ENCODE measurements at places on chromosomes 2 and 18.

GRCh38 chr2:96163415-96163767 lies 18.2 kb upstream of the DUSP2 start:
- no peak for DNase-seq

DNA sequence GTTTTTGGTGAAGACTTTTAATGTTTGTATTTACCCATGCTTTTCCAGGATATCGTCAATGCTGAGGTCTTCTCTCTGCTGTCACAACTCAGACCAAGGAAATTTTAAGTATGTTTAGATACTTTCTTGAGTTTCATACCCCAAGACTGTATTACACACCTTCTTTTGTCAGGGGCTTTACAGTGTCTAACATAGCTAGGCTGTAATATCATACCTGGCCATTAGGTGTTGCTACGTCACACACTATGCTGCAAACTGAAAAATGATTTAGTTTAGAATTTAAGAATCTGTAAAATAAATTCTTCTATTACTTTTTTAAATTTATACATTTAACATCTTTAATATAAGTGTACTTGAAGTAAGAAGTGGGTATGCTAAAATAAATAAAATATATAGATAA lies 358.4 kb upstream of the NRP2 start:
- no peak for DNase-seq

DNA sequence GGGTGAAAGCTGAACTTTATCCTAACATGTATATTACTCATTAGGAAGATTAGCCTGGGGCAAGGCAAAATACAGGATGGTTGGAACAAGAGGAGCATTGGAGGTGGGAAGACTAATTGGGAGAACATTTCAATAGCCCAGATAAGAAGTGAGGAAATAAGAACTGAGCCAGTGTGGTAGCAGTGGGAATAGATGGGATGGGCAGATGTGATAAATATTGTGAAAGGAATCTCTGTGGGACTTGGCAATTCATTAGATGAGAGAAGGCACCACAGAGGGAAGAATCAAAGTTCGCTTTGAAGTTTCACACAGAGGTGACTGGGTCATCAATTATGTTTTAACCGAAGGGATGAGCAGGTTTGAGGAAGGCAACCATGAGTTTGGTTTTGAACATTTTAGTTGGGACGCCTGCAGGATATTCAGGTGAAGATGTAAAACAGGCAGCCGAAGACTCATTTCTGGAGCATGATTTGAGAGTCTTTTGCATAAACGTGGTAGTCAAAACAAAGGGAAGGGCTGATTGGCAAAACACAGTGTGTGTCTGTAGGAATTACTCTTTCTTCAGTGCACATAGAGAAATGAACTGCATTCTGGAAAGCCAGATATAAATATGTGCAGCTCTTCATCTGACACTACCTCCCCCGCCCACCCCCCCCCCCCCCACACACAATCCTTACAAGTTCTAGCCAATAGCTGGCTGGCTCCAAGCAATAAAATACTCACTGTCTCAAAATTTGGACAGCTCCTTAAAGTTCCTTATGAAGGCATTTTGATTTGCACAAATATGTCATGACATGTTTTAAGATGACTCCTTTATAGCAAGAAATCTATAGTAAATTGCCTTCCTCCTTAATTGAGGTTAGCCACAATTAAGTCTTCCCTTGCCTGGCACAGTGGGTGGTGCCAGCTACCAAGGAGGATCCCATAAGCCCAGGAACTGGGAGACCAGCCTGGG lies 1.9 kb upstream of the SLC1A4 start:
- no peak for DNase-seq

- no peak for DNase-seq
Observed at GRCh38 chr2:68548396-68548795, 81.0 kb downstream of the APLF start.

DNA sequence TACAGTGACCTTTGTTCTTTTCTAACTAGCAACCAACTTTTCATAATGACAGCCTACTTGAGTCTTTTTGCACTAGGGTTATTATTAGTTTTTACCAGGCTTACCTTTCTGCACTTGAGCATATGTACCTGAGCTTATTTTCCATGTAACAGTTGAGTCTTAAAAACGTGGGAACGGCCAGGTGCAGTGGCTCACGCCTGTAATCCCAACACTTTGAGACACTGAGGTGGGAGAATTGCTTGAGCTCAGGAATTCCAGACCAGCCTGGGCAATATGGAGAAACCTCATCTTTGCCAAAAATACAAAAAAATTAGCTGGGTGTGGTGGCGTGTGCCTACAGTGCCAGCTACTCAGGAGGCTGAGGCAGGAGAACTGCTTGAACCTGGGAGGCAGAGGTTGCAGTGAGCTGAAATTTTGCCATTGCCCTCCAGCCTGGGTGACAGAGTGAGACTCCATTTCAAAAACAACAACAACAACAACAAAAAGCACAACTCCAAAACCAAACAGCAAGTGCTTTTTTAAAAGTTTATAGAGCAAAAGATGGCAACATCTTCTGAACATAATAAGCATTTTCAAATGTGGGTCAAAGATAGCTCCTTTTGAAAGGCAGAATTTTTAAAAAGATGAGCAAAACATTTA lies 57.1 kb upstream of the CD28 start:
- DNase-seq: no peak

DNA sequence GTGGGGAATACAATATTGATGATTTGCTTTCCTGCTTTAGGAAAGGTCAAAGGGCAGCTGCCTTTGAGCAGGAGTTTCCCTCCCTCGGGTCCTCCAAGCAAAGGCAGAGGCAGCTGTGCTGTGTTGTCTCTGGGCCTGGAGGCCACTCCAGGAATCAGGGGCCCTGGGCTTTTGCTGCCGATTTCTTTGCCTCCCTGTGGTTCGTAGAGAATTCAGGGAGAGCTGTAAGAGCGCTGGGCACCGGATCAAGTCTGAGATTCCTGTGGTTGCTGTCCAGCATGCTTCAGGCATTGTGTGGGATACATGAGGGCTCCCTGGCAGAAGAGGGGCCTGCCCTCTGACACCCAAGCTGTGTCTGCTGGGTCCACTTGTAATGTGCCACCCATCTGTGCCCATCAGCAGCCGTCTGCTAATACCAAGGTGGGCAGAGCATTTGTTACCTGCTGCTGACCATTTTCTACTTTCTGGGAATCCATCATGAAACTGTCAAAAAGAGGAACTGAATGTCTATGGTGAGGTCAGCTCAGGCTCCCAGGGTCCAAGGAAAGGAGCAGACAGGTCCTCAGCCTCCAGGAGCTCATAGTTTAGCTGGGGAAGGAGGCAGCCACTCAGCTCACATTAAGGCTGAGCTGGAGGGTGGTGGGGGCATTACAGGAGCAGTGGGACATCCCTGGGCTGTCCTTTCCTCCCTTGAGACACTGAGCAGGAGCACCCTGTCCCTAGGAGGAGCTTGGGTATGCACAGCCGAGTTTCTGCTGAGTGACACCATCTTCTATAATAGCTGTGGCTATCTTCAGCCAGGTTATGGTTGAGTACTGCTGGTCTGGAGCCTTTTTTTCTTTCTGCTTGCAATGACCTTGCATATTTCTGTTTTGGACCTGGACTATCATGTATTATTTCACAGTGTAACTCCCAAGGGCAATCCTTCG lies 68.5 kb downstream of the CTIF start:
- DNase-seq: no peak

GRCh38 chr2:10524341-10524740 lies 76.2 kb upstream of the ODC1 start:
- no peak for DNase-seq

- no peak for DNase-seq
Observed at GRCh38 chr2:40147360-40147759, 304.5 kb downstream of the SLC8A1 start.

GRCh38 chr2:144015655-144016245 lies 504.2 kb downstream of the ZEB2 start:
- no peak for DNase-seq

- no peak for DNase-seq
Observed at GRCh38 chr2:71592181-71592711, 138.9 kb downstream of the DYSF start.

- no peak for DNase-seq
Observed at GRCh38 chr18:54209471-54210180, 14.8 kb downstream of the MBD2 start.

- no peak for DNase-seq
Observed at GRCh38 chr18:72555101-72555500, 11.0 kb upstream of the CBLN2 start.

DNA sequence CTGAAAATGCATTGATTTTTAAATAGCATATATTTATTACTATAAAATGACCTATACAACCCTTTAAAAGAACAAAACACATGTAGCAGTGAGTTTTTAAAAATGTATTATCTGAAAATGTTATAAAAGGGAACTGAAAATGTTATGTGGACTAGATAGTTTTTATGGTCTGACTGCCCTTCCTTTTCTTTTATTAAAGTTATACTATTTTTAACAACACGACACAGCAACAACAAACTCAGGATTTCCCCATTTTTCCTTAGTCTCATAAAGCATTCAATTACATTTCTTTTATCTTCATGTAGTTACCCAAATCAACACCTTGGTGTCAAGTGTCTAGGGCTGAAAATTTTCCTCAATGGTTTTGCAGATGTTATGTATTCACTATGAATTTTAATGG lies 132.8 kb upstream of the TMEFF2 start:
- DNase-seq: no peak

DNA sequence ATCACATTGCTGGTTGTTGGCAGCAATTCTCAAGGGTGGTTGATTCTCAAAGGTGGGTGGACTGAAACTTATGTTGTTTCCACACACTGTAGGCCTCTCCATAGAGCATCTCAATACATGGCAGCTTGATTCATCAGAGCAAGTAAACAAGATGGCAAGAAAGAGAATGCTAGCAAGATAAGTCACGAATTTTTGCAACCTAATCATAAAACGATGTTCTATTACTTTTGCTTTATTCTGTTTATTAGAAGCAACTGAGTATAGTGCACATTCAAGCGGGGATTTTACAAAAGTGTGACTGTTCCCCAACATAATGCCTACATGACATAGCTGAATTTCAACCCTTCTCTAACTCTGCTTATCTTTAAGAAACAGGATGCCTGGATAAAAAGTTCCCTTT lies 136.2 kb downstream of the CCDC178 start:
- DNase-seq: no peak

- no peak for DNase-seq
Observed at GRCh38 chr2:183123959-183124221, 353 bp upstream of the NUP35 start.

DNA sequence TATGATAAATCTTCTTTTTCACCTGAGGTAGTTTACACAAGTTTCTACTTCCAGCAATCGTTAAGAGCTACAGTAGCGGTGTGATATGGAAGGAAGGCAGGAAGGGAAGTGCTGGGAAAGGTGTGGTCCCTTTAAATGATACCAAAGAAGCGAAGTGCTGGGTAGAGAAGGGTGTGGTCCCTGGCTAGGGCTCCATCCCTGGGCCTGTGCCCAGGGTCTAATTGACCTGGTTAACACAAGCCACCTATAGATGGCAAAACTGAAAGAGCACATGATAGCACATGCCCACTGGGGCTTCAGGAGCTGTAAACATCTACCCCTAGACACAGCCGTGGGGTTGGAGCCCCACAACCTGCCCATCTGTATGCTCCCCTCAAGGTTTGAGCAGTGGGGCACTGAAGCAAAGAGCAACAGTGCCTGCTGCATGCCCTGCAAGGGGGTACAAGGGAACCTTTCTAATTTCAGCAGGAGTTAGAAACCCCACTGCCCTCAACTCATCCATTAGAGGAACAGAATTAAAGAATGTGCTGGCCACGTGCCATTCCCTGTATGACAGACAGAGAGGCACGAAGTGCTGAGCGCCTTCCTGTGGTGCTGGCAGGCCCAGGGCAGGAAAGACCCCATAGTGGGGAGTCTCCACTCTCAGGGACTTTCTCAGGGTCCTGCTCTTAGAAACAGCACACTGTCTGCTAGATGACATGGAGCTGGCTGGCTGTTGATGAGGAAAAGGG lies 153.1 kb upstream of the LMAN1 start:
- no peak for DNase-seq

DNA sequence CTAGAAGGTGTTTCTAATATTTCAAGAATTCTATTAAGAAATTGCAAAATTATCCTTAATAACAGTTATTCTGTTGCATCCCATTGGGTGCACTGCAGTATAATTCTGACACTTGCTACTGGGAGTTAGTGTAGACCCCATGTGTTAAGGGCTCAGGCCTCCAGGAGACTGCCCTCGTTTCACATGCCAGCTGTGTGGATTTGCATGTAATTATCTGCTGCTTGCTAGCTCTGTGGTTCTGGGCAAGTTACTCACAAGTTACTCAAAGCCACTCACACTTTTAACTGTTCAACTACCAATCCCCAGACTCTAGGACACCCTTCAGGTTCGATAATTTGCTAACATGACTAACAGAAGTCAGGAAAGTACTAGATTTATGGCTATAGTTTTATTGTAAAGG lies 38.6 kb downstream of the ST6GAL2 start:
- no peak for DNase-seq

DNA sequence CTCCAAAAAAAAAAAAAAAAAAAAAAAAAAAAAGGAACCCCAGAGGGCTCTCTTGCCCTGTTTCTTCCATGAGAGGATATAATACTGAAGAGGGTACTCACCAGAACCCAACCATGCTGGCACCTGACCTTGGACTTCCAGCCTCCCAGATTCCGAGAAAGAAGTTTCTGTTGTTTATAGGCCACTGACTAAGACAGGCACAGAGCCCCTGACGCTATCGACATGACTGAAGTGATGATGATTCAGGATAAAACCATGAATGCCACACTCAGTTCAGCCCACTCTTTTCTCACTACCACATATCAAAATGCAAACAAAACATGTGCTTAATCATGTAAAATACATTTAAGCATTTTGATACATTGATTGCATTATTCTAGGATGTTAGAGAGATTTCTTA lies 66.1 kb upstream of the CDCA7 start:
- DNase-seq: no peak

GRCh38 chr2:104321796-104322349 lies 532.0 kb upstream of the POU3F3 start:
- DNase-seq: no peak

DNA sequence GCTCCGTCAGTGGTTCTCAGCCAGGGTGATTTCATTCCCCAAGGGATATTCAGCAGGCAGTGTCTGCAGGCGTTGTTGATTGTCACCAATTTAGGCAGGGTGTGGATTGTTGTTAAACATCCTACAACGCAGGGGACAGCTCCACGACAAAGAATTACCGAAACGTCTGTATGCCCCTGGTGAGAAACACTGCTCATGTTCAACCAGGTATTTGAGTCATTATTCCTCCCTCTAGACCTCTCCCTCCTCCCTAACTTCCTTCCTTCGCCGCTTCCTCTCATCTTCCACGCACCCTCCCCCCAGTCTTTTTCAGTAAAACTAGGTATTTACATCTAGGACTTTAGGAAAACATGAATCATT lies 50.8 kb downstream of the NCK2 start:
- DNase-seq: peak; percentile 46

- DNase-seq: no peak
Observed at GRCh38 chr2:198285216-198285615, 480.8 kb downstream of the PLCL1 start.

- DNase-seq: no peak
Observed at GRCh38 chr18:39845106-39845505, 2109.9 kb upstream of the PIK3C3 start.

- no peak for DNase-seq
Observed at GRCh38 chr2:212712991-212713390, 174.4 kb upstream of the ERBB4 start.

GRCh38 chr2:119475857-119476244 lies 44.2 kb downstream of the TMEM37 start:
- DNase-seq: no peak
